Cerebellar nuclear complex (tissue), 1 donor: ENCODE measurements at places on chromosomes 16 and 17.

DNA sequence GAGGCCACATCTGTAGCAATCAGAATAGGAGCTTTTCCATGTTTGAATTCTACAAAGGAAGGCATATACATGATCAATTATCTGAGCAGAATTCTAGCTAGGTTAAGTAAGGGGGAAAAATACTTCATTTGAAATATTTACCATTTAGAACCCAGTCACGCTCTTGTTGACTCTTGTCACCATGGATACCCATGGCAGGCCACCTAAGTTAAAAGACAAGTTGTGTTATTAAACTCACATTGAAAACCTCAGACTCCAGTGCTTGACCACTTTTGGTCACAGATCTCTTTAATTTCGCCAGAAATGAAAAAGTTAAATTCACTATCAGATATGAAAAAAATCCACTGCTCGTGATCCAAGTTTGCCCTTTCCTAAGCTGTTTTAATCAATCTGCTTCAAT is 4.1 kb downstream of the DDX5 start:
- no peak for DNase-seq

- DNase-seq, result no peak
Observed at GRCh38 chr17:10069301-10069700, 129.1 kb downstream of the GAS7 start.

DNA sequence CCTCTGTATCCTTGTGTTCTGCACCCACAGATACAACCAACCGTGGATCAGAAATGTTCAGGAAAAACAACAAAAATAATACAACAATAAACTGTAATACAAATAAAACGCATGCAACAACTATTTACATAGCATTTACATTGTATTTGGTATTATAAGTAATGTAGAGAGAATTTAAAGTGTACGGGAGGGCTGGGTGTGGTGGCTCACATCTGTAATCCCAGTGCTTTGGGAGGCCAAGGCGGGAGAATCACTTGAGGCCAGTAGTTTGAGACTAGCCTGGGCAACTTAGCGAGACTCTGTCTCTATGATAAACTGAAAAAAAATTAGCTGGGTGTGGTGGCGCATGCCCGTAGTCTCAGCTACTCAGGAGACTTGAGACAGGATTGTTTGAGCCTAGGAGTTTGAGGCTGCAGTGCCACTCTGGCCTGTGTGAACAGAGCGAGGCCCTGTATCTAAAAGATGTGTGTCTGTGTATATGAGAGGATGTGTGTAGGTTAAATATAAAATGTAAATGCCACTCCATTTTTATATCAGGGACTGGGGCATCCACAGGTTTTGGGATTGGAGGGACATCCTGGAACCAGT is 13.3 kb downstream of the SEC14L1 start:
- DNase-seq, result no peak

GRCh38 chr16:67542464-67542863 is 13.8 kb downstream of the RIPOR1 start:
- DNase-seq, result no peak

DNA sequence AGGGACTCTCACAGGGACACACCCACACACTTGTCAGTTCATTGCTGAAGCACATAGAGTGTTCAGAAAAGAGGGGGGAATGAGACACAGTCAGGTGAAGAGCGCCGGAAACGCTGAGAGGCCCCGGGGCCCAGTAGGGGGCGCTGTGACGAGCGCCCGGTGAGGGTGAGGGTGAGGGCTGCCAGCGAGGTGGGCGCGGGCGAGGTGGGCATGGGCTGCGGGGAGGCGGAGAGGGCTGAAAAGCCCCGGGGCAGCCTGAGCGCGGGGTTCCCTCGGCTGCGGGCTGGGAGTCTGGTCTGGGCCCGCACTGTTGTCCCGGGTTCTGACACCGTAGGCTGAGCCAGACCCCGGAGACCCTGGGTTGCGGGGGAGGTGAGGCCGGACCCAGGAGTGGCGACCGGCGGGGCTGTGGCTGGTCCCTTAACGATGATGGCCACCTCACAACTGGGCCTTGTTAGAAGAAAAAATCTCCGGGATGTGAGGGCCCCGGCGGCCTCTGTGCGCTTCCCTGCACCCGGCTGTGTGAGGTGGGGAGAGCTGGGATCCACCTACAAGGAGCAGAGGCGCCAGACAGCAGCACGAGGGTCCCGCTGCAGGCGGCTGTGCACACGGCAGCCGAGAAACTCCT is 91.4 kb downstream of the C16orf78 start:
- no peak for DNase-seq

DNA sequence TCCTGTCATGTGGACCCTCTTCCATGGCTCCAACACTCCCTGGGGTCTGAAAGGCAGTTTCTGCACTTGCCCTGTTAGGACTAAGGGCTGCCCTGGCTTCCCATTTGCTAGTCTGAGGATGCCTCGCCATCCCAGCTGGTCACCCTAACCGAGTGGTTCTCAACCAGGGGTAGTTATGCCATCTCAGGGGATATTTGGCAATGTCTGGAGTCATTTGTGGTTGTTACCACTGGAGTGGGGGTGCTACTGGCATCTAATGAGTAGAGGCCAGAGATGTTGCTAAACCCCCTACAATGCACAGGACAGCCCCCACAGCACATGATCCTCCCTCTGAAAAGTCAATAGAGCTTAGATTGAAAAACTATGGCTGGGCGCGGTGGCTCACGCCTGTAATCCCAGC is 26.9 kb upstream of the CDH1 start:
- DNase-seq, result no peak

DNA sequence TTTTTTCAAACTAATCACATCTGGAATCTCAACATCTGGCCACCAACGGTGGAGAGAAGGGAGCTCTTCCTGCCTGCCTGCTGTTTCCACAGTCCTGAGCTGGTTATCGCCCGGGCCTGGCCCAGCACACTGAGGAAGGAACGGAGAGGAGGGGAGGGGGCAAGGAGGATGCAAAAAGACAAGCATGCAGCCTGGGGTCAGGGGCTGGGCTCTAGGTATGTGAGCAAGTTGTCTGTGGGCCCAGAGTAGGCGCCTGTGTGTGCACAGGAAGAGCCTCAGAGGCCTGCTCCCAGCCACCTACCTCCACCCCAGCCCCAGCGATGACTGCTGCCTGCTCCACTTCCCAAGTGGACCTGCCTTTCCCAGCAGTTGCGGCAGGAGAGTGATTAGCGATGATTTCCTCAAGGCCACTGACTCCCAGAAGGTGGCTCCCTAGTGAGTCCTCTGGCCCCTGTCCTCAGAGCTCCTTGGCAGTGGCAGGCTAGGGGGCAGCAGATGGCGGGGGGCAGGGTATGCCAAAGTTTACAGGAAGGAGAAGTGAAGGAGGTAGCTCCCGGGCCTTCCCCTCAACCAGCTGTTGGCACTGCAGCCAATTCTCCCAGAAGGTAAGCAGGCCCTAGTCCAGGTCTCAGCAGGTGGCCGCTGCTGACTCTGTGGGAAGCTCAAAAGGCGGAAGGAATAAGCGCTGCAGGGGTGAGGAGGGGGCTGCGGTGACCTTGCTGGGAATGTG is 27.0 kb upstream of the RASD1 start:
- DNase-seq, result no peak

GRCh38 chr17:72656130-72656763 is 436.2 kb downstream of the SLC39A11 start:
- DNase-seq, result no peak

DNA sequence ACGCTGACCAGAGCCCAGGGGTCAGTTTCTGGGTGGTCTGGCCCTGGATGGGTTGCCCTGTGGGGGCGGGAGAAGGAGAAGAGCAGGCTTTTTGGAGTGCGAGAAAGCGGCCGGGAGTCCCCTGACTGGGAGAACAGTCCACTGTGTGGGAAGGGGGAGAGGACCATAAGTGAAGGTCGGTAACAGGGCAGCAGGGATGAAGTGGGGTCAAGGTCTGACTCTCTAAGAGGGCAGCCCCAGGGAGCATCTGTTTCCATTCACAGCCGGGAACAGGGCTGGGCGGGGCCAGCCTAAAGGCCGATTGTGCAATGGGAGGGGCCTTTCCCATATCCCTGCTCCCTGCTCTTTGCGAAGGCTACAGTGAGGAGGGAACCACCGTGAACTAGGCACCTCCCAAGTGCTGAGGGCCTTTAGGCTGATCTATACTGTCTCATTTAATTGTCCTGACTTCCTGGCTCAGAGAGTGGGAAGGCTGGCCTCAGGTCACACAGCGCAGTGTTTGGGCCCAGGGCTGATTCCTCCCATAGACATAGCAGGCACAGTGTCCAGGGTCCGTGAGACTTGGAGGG is 10.4 kb upstream of the WFDC1 start:
- no peak for DNase-seq
